ENCODE measurements at places on chromosomes 5 and 9.

DNA sequence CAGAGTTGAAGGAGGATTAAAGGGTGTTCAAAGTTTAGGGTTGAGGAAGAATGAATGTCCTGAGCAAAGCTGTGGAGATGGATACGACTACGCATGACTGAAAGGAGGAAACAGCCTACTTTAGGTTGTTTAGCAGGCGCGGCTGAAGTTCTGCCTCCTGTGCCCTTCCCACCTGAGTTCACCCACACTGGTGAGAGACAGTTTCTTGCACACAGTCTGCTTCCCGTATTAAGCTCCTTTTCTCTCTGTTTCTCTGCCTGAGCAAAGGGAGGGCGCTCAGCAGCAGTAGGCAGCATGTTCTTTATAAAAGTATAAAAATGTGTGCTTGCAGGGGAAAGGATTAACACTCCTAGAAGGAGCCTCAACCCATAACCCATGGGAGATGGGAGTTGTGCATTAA lies 224.0 kb upstream of the SMARCA2 start:
- DNase-seq = no peak

DNA sequence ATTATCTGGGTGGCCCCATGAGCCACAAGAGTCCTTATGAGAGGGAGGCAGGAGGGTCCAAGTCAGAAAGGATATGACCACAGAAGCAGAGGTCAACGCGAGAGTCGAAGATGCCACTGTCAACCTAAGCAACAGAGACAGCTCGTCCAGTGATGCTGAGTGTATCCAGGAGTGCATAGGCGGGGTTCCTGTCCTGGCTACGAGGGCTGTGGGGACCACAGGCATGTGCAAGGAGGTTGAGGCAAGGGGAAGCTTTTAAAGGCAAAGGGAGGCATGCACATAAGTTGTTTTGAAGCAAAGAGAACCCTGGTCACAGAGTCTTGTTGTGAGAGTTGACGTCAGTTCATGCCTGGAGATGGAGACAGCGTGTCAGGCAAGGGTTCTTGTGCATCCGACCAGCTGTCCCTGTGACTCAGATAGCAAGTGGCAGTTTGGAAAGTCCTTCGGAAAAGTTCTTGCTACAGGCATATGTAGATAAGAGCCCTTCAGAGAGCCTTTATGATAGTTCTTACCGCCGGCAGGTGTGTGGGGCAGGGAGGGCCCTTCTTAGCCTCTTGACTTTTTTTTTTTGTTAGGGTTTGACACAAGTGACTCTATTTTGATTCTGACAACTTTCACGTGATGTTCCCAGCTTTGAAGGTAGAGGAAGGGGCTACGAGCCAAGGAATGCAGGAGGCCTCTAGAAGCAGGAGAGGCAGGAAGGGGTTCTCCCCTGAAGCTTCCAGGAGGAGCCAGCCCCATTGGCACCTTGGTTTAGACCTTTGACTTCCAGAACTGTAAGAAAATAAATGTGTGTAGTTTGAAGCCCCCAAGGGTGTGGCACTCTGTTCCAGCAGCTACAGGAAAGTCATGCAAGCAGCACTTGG lies 66.0 kb upstream of the FCN1 start:
- DNase-seq = peak; percentile 43

- no peak for DNase-seq
Observed at GRCh38 chr5:151195622-151196021, 28.3 kb downstream of the CCDC69 start.

GRCh38 chr5:23001120-23001519 lies 148.0 kb upstream of the CDH12 start:
- DNase-seq = no peak

- peak; percentile 82 for DNase-seq
Observed at GRCh38 chr5:58818465-58818864, 235.6 kb downstream of the RAB3C start.

DNA sequence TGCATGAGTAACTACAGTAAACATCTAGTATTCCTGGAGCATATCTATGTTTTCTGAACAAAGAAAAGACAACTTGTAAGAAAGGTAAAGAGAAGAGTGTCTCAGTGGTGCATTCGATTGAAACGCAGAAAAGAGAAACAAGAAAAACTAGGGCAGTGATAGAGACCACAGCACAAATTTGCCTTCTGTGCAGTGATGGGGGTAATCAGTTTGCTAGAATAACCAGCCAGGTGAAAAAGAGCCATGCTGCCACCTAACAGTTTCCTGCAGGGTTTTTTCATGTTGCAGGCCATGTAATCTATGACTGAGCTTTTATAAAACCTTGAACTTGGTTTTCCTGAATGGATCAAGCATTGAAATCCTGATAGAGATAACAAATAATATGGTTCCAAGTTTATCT lies 198.4 kb upstream of the MEF2C start:
- no peak for DNase-seq

DNA sequence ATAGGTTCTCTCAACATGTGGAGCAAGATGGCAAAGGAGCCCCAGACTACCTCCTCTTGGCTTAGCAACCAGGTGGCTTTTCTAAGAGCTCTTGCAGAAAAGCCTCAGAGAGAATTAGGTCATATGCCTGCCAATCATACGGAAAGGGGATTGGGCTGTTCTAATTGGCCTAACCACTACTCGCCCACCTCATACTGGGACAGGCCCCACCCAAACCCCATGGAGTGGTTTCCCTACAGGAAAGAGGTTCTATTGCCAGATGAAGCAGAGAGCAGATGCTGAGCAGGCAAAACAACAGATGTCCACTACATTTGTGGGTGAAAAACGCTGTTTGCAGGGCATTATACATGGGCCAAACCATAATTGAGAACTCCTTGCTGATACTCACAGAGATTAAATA lies 29.0 kb downstream of the ABLIM3 start:
- DNase-seq = peak; percentile 99

DNA sequence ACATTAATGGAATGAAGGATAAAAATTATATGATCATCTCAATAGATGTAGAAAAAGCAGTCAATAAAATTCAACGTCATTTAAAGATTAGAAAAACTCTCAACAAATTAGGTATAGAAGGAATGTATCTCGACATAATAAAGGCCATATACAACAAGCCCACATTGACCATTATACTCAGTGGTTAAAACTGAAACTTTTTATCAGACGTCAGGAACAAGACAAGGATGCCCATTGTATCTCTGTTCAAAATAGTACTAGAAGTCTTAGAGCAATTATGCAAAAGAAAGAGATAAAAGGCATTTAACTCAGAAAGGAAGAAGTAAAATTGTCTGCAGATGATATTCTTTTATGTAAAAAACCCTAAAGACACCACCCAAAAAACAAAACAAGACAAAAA lies 40.8 kb downstream of the C9 start:
- no peak for DNase-seq

DNA sequence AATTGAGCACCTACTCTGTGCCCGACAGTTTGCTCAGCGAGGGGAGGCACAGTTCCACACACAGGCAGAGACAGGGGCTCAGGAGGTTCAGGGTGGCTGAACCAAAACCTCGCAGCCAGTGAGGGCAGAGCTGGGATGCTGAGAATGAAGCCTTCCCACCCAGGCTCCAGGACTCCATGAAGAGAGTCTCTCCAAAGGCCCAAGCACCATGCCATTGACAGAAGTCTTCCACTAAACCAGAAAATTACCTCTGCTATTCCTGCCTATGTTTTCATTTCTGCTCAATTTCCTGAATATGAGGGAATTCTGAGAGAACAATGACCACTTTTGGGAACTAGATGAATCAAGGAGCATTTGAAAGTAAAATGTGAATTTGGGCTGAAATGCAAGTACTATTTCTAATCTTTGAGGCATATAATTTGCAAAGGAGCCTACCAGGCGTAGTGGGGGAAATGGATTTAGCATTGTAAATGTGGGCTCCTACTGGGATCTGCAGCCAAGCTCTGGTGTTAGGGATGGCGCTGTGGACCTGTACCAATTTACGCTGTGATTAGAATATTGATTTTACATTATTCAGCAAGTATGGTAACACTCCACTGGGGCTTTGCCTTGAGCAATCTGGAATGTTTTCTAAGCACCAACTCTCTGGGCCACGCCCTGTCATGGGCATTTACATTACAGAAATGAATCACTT lies 91.9 kb downstream of the DRD1 start:
- DNase-seq = no peak

DNA sequence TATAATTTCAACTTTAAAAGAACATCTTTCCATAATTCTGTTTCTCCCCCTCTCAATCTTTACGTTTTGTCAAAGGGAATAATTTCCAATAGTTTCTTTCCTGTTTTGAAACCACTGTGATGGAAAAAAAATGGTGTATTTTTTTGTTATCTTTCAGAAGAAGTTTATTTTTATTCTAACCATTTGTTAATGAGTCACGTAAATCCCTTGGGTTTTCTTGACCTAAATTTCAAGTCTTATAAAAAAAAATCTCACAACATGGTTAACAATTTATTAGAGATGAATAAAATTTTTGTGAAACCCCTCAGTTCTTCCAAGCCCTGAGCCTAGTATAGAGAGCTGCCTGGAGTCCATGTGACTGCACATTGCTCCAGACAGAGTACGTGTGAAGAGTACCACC lies 106.1 kb upstream of the FBXL17 start:
- no peak for DNase-seq

DNA sequence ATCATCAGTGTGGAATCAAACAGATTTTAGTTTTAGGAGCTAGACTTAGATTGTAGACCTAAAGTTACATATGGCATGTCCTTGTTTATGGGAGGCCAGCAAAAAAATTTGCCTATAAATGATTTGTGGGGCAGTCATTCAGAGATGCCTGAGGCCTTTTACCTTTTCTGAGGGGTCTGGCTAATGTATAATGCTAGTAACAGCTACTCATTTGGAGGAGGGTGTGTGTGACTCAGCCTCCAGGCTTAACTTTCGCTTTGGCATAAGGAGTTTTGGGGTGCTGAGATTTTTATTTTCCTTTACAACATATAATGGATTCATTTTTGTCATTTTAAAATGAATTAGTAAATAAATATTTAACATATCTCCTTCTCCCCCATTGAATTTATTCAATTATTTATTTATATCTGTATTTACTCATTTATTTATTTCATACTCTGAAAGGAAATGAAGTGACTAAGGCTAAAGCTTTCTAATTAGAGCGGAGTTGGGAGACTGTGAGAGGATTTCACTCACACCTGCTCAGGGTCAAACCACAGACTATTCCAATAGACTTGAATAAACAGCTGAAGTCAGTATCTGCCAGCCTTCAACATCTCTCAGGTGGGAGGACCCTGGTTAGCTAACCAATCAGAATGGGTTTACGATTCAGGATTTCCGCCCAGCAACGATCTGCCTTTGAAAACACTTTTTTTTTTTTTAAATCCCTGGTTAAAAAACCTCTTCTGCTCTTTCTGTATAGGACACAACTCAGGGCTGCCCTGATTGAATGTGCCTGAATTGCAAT lies 487.5 kb upstream of the SGCD start:
- no peak for DNase-seq

GRCh38 chr5:83401775-83402174 lies 69.8 kb upstream of the VCAN start:
- DNase-seq = no peak

DNA sequence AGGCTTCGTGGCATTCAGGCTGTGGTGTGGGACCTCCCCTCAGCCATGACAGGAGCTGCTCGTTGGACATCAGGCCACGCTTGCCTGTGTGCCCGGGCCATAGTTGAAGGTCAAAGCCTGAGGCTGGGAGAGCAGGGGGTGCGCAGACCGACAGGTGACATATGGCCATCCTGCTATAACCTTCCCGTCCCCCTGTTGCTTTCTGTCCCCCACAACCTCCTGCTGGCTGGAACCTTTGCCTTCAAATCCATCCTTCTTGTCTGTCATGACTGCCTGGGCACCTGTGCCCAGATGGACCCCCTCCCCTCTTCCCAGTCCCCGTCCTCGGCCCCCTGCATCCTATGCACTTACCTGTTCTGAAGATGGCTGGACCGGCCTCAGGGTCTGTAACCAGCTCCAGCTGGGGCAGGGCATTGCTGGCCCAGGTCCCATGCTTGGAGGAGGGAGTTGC lies 83.2 kb downstream of the WNK2 start:
- DNase-seq = no peak

- no peak for DNase-seq
Observed at GRCh38 chr9:16447946-16448345, 422.5 kb downstream of the BNC2 start.

GRCh38 chr5:33892620-33893137 lies 889 bp upstream of the ADAMTS12 start:
- no peak for DNase-seq

GRCh38 chr5:112681481-112681908 lies 56.2 kb upstream of the APC start:
- no peak for DNase-seq

DNA sequence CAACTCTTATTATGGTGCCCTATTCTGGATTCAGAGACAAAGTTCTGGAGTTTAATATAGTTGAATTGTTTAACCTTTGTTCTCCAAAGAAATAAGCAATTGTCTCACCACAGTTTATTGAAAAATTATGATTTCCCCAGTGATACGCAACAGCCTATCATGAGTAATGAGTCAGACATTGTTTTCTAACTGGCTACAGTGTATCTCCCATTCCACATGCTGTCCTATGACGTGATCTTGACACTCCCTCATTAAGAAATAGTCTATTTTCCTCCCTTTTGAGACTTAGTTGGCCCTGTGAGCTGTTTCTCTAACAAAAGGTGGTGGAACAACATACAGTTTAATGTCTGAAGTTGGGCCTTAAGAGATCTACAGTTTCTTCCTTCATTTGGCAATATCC lies 1290.6 kb upstream of the CDH6 start:
- no peak for DNase-seq

DNA sequence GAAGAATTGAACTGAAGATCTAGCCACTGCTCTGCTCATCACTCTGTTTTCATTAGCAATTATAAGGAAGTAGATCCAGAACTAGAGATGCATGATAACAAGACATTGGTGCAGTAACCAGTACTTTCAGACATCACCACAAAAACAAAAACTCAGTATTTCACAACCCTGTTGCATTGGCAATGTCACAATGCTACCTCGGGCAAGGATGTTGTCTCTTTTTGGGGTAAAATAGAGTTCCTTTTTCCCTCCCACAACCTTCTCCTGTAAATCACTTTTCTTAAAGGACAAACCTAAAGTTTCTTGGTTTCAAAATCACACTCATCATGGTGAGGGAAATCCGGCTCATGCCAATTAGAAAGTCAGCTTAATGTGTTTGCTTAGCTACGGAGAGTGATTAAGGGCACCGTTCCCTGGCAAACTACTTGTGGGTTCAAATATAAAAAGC lies 420.1 kb upstream of the MEF2C start:
- no peak for DNase-seq

DNA sequence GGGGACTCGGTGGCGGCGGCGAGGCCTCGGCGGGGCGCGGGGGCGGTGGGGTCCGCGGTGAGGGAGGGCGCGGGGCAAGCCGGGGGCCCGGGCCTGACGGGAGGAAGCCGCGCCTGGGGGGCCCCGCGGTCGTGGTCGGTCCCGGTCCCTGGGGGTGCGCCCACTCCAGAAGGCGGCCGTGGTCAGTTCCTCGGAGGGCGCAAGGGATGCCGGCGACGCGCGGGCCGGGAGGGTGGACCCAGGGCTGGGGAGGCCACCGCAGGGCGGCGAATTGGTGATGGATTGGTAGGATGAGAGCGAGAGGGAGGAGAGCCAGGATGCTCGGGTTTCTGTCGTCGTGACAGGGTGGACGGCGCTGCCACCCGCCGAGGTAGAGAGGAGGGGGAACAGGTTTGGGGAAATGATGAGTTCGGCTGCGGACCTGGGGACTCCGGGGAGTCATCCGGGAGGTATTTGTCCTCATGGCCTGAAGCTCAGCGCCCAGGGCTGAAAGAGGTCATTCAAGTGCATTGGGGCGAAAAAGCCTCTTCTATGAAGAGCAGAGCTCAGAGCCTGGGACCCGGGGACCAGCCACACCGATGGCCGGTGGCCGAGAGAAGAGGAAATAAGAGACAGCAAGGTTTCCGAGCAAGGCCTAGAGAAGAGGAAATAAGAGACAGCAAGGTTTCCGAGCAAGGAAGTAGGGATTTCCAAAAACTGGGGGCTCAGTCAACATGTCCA lies 557 bp downstream of the GNG10 start:
- DNase-seq = peak; percentile 34

Data from NCI-H524 (cell line).